ENCODE measurements at places on chromosomes 1 and 21.

DNA sequence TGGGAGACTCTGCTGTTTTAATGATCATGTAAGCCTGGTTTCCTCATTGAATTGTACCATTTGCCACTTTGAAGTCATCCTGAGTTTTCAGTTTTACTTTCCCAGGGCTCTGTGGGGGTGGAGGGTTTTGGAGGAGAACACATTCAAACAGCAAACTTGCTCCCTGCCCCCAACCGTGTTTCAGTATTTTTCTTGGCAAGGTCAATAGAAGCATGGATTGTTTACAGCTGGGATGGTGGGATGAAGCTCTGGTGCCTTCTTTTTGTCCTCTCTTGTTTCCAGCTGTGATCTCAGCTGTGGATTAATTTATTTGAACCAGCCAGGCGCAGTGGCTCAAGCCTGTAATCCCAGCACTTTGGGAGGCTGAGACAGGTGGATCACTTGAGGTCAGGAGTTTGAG is 54.3 kb upstream of the SERBP1 start:
- no peaks in the 10 kb centered on the region for H3K4me1 ChIP-seq
- H3K27ac ChIP-seq = no peak overlapping the region

DNA sequence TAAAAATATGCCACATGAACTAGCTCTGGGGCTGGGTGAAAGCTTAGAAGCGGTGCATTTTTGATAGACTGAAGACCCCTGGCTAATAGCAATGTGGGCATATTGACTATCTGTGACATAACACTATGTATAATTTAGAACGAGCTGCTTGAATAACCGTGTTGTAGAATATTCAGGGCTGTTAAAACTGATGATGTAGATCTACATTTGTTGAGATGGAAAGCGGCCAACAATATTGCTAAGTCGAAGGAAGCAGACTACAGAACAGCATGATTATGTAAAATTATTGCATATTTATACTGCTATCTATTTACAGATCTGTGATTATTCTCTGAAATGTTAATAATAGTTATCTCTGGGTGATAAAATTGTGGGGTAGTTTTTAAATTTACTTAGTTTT is 41.1 kb upstream of the BCL10 start:
- H3K36me3 ChIP-seq = no peaks in the 10 kb centered on the region
- H3K4me1 ChIP-seq = peaks cover 13% of the 10 kb centered on the region
- H3K27me3 ChIP-seq = peaks cover 13% of the 10 kb centered on the region

- no peaks in the 10 kb centered on the region for H3K36me3 ChIP-seq
- H3K27ac ChIP-seq = no peak overlapping the region
- H3K4me3 ChIP-seq = no peak overlapping the region
- no peak for DNase-seq
- H3K4me1 ChIP-seq = no peaks in the 10 kb centered on the region
- peaks cover 4% of the 10 kb centered on the region for H3K27me3 ChIP-seq
Measured at GRCh38 chr21:41055266-41055665, 112.7 kb upstream of the BACE2 start.

GRCh38 chr1:10007169-10007568 is 10.1 kb downstream of the RBP7 start:
- no peak overlapping the region for H3K4me3 ChIP-seq
- H3K27ac ChIP-seq = no peak overlapping the region
- DNase-seq = no peak
- peaks cover 1% of the 10 kb centered on the region for H3K27me3 ChIP-seq

DNA sequence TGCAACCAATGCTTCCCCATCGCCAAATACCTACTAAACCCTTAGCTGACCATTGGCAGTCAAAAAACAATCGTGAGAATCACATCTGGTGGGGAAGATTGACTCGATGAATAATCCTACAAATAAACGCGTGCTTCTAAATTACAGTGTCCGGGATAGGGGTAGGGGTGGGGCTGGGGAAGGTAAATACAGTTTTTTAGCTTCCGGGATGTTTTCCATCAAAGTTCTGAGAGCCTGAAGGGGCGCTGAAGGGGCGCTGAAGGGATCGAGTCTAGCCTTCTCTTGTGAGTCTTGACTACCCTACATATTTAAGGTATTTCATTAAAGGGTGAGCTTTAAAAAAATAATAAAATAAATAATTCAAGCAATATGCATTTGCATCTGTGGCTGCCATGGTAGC is 40.5 kb downstream of the RRAGC start:
- peaks cover 3% of the 10 kb centered on the region for H3K36me3 ChIP-seq
- no peak for DNase-seq
- H3K4me3 ChIP-seq = peak overlapping the region; percentile 53
- no peaks in the 10 kb centered on the region for H3K4me1 ChIP-seq

DNA sequence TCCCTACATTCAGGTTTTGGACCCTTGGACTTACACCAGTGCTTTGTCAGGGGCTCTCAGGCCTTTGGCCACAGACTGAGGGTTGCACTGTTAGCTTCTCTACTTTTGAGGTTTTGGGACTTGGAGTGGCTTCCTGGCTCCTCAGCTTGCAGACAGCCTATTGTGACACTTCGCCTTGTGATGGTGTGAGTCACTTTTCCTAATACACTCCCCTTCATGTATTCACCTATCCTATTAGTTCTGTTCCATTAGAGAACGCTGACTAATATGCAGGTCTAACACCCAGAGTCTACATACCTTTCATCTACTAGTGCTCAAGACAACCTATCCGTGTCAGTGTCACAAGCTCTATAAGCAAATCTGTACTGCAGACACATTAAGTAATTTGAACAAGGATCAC is 605.3 kb downstream of the KCNT2 start:
- H3K4me1 ChIP-seq = no peaks in the 10 kb centered on the region
- H3K27ac ChIP-seq = no peak overlapping the region
- no peaks in the 10 kb centered on the region for H3K27me3 ChIP-seq
- H3K36me3 ChIP-seq = no peaks in the 10 kb centered on the region
- DNase-seq = no peak
- H3K4me3 ChIP-seq = no peak overlapping the region

GRCh38 chr1:190935925-190936324 is 458.3 kb upstream of the BRINP3 start:
- no peaks in the 10 kb centered on the region for H3K27me3 ChIP-seq
- no peaks in the 10 kb centered on the region for H3K36me3 ChIP-seq
- DNase-seq = no peak
- H3K4me3 ChIP-seq = no peak overlapping the region
- no peak overlapping the region for H3K27ac ChIP-seq

DNA sequence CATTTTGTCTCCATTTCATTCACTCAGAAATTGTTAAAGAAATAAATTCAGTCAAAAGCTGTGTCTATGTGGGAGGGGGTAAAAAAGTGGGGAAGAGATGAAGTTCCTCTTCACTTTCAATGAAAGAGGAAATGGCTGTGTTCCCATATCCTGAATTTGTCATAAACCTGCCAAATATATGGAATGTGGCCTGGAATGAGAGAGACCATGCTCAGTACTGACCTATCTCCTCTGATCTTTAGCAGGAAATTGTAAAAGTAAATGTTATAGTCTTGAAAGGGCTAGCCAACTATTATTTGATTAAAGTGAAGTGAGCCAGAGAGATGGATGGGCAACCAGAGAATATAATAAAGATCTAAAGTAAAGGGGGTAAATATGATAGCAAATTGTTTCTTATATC is 130.3 kb upstream of the C21orf91 start:
- peaks cover 1% of the 10 kb centered on the region for H3K27me3 ChIP-seq
- DNase-seq = no peak
- H3K36me3 ChIP-seq = peaks cover 4% of the 10 kb centered on the region

GRCh38 chr21:43944078-43944633 is 68.0 kb upstream of the TRAPPC10 start:
- H3K4me1 ChIP-seq = peaks cover 5% of the 10 kb centered on the region
- peaks cover 4% of the 10 kb centered on the region for H3K36me3 ChIP-seq
- no peak overlapping the region for H3K27ac ChIP-seq
- DNase-seq = no peak
- no peaks in the 10 kb centered on the region for H3K27me3 ChIP-seq

GRCh38 chr1:58057826-58058225 is 488.7 kb downstream of the OMA1 start:
- H3K4me1 ChIP-seq = no peaks in the 10 kb centered on the region
- DNase-seq = no peak

DNA sequence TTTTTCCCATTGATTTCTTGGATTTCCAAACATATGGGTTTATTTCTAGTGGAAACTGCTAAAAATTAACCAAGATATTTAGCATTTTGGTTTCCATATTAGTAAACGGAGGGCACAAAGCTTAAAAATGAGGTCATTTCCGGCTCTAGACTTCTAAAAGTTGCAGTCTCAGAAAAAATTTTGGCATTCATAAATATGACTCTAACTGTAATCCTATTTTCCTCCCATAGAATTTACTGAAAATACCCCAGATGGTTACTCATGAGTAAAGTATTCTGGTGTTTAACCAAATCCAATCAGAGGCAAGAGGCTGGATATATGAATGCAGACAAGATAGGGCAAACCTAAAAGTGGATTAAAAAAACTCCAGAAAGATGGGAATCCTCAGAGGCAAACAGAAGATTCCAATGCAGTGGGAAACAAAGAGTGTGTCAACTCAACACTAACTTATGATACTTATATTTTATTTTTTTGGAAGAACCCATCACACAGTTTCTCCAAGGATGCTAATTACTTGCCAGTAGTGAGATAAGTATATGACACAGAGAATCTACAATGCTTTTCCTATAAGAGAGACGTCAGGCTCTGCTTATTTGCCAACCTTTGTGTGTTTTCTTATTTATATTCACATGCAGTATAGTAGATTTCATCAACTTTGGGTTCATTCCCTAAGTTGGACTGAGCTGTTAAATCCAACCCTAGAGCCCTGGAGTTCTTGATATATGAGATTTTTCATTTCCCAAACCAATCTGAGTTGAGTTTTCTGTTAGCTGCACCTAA is 90.1 kb upstream of the BCL10 start:
- no peak for DNase-seq
- no peak overlapping the region for H3K27ac ChIP-seq
- no peak overlapping the region for H3K4me3 ChIP-seq
- no peaks in the 10 kb centered on the region for H3K4me1 ChIP-seq

DNA sequence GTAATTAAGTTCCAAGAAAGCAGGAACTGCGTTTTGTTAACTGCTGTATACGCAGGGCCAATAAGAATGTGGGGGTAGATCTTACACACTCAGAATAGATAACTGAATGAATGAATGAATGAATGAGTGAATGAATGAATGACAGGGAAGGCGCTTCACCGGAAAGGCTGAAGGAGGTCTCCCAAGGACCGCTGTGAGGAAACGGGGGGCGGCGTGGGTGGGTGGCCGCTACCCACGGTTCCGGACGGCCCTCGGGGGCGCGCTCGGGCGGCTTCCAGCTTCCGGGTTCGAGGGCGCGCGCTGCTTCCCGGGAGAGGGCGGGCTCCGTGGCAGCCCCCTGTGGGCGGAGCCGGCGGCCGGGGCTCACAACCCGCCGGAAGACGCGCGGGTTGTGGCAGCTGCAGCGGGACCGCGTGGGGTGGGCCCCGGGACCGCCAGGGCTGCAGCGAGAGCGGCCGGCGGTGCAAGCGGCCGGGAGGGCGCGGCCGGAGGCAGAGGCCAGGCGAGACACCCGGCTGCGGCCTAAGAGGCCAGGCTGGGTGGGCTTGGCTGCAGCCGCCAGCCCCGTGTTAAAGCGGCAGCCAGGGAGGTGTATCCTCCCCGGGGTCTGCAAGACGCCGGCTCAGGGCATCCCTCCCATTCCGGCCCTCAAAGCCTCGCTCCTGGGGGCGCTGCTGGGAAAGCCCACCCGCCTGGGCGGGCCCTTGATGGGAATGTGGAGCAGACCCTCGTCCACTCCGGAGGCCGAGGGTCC is at the start of gene ZFP69:
Gene ZFP69, plus strand, starts transcription at position 367 of the 754 bp plus-strand sequence. CDS start 2,072 bp downstream, outside the sequence.
- H3K4me1 ChIP-seq = peaks cover 31% of the 10 kb centered on the region
- peak; percentile 77 for DNase-seq
- peaks cover 18% of the 10 kb centered on the region for H3K36me3 ChIP-seq
- no peaks in the 10 kb centered on the region for H3K27me3 ChIP-seq
- peak within 1 kb of the TSS; percentile 84 for H3K27ac ChIP-seq
- peak within 1 kb of the TSS; percentile 94 for H3K4me3 ChIP-seq

GRCh38 chr1:27153927-27154358 is 982 bp downstream of the SLC9A1 start:
- peaks cover 3% of the 10 kb centered on the region for H3K36me3 ChIP-seq
- H3K27ac ChIP-seq = peak overlapping the region; percentile 82
- H3K4me3 ChIP-seq = peak overlapping the region; percentile 91

DNA sequence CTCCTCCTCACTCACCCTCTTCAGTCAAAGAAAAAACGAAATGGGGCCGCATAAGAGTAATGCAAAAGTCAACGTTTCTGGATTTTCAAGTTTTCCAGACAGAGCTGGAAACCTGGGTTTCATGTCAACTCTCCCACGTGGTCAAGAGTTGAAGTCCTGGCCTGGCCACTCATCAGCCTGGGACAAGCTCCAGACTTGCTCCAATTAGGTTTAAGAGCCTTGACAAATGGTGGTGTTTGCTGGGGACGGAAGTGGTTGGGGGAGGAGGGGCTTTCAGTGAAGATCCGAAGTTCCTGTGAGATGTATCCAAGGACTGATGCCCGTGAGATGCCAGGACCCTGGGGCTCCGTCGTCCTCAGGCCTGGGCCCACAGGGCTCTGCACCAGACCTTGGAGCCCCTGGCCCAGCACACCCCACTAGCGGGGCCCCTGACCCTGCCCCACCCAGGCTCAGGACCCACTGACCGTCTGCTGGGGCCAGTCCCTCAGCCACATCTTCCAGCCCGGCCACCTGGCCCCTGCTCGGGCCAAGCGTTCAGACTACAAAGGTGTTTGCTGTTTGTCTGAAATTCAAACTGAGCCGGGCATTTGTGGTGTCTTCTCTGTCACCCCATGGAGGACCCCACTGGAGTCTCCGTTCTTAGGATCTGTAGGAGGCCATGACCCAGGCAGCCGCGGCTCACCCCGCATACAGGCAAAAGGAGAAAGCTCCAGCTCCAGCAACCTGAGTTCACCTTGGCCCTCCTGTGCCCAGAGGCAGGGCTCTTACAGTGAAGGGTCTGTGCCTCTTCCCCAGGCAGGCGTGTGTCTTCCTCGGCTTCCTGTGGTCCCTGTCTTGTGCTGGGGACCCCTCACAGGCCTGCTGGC is 53.3 kb downstream of the SIK1 start:
- H3K4me1 ChIP-seq = peaks cover 10% of the 10 kb centered on the region
- H3K27me3 ChIP-seq = peaks cover 3% of the 10 kb centered on the region
- peak overlapping the region; percentile 46 for H3K27ac ChIP-seq
- no peak for DNase-seq

- no peak overlapping the region for H3K4me3 ChIP-seq
- no peaks in the 10 kb centered on the region for H3K4me1 ChIP-seq
- H3K27me3 ChIP-seq = peaks cover 3% of the 10 kb centered on the region
- no peaks in the 10 kb centered on the region for H3K36me3 ChIP-seq
- H3K27ac ChIP-seq = no peak overlapping the region
- DNase-seq = no peak
Measured at GRCh38 chr1:110163591-110163990, 13.3 kb downstream of the SLC6A17 start.

DNA sequence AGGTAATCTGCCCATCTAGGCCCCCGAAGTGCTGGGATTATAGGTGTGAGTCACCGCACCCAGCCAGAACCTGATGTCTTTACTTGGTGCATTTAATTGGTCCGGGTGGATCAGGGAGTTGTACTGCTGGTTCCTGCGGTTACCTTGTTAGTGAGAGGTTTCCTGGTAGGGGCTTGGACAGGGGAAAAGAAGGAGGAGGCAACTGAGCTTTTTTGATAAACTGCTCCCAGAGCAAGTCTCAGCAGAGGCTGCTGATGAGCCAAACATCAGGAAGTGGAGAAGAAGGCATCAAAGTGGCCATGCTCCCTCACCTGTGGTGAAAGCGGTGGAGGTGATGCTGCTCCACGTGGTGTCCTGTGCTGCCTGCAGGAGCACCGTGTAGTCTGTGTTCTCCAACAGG is 161.5 kb upstream of the KIAA0040 start:
- H3K27me3 ChIP-seq = no peaks in the 10 kb centered on the region
- no peak overlapping the region for H3K27ac ChIP-seq
- no peaks in the 10 kb centered on the region for H3K36me3 ChIP-seq
- H3K4me3 ChIP-seq = no peak overlapping the region

Measured in immature natural killer cell (primary cell).